ENCODE measurements at places on chromosomes 4 and X.

- no peak for DNase-seq
Measured at GRCh38 chr4:142352712-142353111, 493.4 kb downstream of the INPP4B start.

DNA sequence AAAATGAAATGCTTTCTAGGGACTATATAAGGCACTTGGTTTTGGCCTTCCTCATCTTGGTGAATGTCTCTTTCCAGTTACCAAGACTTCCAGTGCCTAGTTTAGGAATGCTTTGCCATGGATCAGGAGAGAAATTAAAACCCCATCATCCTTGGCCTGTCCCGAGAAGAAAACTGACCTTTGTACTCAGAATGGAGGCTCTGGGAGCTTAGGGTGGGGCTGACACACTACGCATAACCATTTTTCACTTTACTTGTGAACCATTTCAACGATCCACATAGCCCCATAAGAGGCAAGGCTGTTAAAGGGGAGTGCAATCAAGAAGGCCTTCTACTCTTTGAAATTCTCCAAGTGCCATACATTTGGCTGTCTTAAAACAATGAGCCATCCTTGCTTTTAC lies 26.7 kb upstream of the ZCCHC13 start:
- no peak for DNase-seq

DNA sequence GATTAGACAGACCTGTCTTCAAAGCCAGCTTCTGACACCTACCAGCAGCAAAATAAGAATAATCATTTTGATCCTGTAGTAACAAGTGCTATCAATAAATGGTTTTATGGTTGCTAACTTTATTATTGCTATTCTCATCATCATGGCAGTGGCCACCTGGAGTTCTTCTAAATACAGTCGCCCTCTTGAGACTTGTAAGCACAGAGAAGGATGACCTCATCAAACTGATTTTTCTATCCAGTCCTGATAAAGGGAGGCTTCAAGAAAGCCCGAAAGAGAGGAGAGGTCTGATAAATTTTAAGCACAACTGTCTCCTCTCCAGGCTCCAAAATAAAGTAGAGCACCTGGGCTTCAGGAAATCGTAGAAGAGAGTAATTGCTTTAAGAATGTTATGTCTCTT lies 286.4 kb downstream of the USP46 start:
- no peak for DNase-seq

- DNase-seq: no peak
Measured at GRCh38 chr4:8305851-8306471, 36.4 kb downstream of the HTRA3 start.

DNA sequence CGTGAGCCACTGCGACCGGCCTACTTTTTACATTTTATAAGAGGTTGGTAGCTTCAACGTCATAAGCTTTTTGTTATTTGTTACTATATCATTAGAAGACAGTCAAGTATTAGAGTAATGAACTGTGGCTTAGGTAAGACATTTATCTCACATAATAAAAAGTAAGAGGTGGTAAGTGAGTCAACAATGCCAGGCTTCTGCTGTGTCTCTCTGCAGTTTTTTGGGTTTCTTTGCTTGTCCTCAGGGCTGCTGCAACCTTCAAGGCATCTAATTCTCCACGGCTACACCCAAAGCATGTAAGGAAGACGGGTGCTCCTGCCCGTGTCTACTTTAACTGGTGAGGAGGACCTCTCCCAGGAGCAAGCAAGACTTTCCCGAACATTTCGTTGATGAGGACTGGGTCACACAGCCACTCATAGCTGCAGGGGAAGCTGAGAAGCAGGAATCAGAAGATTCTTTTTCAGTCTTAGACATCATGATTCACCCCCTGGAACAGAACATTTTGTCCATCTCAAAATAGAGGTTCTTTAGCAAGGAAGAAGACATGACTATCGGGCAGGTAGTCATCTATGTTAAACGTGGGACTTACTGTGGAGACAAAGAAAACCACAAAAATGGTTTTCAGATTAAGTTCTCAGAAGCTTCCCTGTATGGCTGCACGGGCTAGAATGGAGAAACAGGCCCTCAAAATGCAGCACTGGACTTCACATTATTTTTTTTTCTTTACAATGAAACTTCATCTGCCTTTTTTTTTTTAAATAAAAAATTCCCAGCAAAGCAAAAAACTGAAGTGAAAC lies 13.0 kb upstream of the RHOH start:
- DNase-seq: no peak

DNA sequence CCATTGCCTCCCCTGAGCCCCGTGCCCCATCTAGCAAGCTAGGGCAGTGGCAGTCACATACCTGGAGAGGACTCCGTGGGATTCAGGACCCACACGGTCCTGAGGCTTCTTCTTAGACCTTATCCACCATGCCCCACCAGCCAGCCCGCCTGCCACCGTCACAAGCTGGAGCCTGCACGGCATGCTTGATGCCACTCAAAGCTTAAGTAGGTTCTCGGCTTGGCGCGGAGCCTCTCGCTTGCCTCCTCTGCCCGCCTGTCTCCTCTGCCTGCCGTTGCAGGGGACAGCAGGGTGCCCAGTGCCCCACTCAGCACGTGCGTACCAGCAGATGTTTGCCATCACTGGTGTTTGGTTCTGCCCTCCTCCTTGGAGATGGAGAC lies 14.1 kb downstream of the PSAPL1 start:
- no peak for DNase-seq

DNA sequence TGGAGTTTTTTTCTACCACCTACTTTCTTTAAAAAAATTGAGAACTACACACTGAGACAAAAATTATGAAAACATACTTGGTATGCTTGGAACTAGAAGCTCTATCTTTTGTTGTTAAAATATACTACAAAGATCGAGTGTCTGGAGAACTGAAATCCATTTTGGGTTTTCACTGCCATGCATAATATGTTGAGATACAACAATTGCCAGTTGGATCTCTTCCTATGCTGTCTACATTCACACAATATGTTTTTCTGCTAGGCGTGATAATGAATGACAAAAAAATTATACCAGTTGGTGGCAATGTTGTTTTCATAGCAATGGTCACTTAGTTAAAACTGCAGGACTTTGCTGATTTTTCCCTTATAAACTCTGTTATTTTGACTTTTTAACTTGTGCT lies 605.4 kb upstream of the LCORL start:
- DNase-seq: no peak

DNA sequence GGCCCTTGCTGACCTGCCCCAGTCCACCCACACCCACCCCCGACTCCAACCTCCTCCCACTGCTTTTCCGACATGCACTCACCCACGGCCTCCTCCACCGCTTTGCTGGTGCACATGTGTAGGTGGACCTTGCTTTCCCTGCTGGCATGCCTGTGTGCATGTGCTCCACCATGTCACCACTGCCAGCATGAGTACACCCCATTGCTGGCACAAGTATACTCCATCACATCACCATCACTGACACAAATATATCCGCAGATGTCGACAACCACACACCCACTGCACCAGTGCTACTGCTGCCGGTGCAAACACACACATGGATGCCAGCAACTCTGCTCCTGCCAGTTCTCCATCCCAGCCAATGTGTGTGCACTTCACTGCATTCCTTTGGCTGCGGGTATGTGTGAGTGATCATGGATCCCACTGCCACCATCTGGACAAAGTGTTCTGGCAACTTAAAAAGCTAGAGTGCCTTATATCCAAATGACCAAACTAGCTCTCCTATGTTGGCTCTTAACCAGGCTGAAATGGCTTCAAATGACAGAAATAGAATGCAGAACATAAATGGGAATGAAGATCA lies 1072.3 kb downstream of the RAPGEF2 start:
- DNase-seq: peak; percentile 1

DNA sequence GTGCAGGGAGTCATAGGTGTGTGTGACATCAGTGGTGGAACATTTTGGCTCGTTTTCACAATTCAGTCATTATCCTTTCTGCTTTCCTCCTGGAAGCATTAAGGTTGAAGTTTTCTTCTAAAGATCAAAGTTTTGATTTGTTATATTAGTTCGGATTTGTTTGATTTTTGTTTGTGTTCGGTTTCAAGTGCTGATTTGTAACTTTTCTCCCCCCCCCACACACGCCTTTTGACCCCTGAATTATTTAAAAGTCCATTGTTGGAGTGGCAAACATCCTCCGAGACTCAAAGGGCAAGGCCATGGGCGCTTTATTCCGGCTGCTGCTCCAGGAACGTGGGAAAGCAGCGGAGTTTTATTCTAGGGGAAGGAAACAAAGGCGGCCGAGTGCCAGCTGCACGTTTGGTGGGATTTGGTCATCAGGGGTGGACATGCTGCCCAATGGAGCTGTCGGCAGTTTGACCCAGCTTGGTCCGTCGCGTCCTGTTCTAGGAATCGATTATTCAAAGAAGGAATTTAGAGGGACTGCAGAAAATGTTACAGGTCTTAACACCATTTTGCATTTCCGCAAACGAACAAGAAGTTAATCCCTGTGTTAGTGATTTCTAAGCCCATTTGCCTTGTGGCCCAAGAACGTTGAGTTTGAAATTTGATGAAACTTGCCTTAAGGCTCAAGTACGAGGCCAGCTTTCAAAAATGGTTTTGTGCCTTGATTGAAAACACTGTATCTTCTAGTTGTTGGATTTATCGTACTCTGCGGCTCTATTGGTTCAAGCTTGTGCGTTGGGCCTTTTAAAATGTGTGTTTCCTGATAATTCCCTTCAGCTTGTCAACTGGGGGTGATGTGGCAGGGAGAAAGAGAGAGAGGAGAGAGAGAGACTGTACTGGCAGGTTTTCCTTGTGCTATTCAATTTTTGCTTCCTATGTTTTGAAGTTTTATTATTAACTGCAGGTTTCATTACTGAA lies 565 bp upstream of the ZNF41 start:
- DNase-seq: no peak

DNA sequence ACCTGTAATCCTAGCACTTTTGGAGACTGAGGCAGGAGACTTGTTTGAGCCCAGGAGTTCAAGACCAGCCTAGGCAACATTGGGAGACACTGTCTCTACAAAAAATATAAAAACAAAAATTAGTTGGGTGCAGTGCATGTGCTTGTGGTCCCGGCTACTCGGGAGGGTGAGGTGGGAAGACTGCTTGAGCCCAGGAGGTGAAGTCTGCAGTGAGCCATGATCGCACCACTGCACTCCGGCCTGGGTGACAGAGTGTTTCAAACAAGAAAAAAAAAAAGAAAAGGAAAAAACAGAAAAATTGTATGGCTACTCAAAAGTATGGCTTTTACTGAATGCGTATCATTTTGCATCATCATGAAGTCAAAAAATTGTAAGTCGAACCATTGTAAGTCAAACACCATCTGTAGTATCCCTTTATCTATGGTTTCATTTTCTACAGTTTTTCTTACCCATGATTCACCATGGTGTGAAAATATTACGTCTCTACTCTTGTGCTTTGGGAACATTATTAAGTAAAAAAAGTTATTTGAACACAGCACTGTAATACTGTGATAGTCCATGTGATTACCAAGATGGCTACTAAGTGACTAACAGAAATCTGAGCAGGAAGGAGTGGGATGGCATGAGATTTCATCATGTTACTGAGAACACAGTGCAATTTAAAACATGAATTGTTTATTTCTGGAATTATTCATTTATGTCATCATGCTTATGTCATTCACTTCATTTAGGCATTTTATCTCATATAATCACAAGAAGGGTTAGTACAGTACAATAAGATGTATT lies 26.5 kb upstream of the MANBA start:
- DNase-seq: no peak

GRCh38 chrX:66676990-66677389 lies 38.1 kb upstream of the EDA2R start:
- no peak for DNase-seq
